ENCODE measurements at places on chromosomes 6 and 20. TPM values are rescaled to one million over a fixed set of nuclear protein-coding genes. Genes with fewer than 3 reads are reported as not detected.

GRCh38 chr6:6277413-6277812 lies 43.0 kb downstream of the F13A1 start:
- no peaks in the 10 kb centered on the region for H3K4me1 ChIP-seq
- H3K36me3 ChIP-seq, result no peaks in the 10 kb centered on the region
- no peak for DNase-seq
- no peak overlapping the region for H3K4me3 ChIP-seq
- H3K27ac ChIP-seq, result no peak overlapping the region

GRCh38 chr6:131027326-131027725 lies 35.7 kb downstream of the EPB41L2 start:
- no peak overlapping the region for H3K4me3 ChIP-seq
- H3K4me1 ChIP-seq, result no peaks in the 10 kb centered on the region
- H3K36me3 ChIP-seq, result no peaks in the 10 kb centered on the region

- DNase-seq, result no peak
- no peaks in the 10 kb centered on the region for H3K27me3 ChIP-seq
- no peaks in the 10 kb centered on the region for H3K4me1 ChIP-seq
- no peak overlapping the region for H3K27ac ChIP-seq
These were observed 92.1 kb downstream of the FOXC1 start for GRCh38 chr6:1701668-1702353.

GRCh38 chr6:5566718-5567117 lies 305.4 kb downstream of the FARS2 start:
- no peaks in the 10 kb centered on the region for H3K4me1 ChIP-seq
- no peaks in the 10 kb centered on the region for H3K36me3 ChIP-seq
- no peak overlapping the region for H3K27ac ChIP-seq

GRCh38 chr6:129381885-129382284 lies 328.1 kb downstream of the ARHGAP18 start:
- H3K4me1 ChIP-seq, result no peaks in the 10 kb centered on the region
- no peak overlapping the region for H3K4me3 ChIP-seq
- H3K36me3 ChIP-seq, result no peaks in the 10 kb centered on the region
- DNase-seq, result no peak
- H3K27ac ChIP-seq, result no peak overlapping the region

- H3K27ac ChIP-seq, result no peak overlapping the region
- no peaks in the 10 kb centered on the region for H3K27me3 ChIP-seq
- H3K4me3 ChIP-seq, result no peak overlapping the region
- DNase-seq, result no peak
- no peaks in the 10 kb centered on the region for H3K36me3 ChIP-seq
These were observed 243.3 kb downstream of the ERMARD start for GRCh38 chr6:169994739-169995138.

The GMPR gene
- 5.9 TPM for total RNA-seq

The RNF182 gene
- total RNA-seq, result 0.80 TPM

Measured in breast epithelium (tissue), 4 donors.